Astrocyte of the spinal cord (primary cell): ENCODE measurements at places on chromosomes 4 and X.
A peak's percentile ranks its signal among the peaks of the same experiment; 100 is the strongest.

GRCh38 chrX:153708415-153708814, 15.8 kb downstream of the BCAP31 start:
- DNase-seq: peak; percentile 77

DNA sequence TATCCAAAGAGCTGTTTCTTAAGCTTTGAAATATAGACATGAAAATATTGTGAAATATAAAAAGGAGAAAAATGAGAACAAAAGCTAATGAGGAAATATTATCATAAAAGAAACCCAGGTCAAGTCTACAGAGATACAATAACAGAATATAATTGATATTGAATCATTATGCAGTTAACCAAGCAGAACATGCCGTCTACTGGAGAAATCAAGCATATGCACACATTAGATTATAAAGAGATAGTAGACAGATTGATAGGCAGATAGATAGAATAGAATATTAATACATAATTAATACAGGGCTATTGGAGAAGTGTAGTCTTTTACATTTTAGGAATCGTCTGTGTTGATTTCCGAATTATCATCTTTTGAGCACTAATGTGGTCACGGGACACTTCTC, 208.5 kb downstream of the EPHA5 start:
- no peak for DNase-seq

- DNase-seq: no peak
Measured at GRCh38 chr4:55326629-55327028, 19.4 kb upstream of the SRD5A3 start.

GRCh38 chr4:184705692-184706091, 28.2 kb downstream of the CENPU start:
- no peak for DNase-seq

GRCh38 chr4:26130173-26130572, 190.6 kb upstream of the RBPJ start:
- no peak for DNase-seq

DNA sequence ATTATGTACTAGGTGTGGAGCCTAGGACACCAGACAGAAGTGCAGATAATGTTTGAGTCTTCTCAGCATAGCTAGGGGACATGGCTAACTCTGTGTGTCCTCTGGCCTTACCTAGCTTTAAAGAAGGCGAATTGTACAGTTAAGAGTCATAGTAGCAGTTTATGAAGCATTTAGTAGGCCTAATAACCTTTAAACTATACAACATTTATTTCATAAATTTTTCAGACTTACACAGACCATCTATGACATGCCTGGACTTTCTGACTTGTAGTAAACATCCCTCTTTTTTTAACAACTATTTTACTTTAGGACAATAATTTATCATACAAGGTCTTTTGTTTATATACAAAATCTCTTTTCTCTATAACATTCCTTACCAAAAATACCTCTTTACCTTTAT, 37.4 kb downstream of the ETNPPL start:
- DNase-seq: peak; percentile 24

- DNase-seq: no peak
Measured at GRCh38 chrX:101160001-101160400, 59.6 kb upstream of the DRP2 start.

DNA sequence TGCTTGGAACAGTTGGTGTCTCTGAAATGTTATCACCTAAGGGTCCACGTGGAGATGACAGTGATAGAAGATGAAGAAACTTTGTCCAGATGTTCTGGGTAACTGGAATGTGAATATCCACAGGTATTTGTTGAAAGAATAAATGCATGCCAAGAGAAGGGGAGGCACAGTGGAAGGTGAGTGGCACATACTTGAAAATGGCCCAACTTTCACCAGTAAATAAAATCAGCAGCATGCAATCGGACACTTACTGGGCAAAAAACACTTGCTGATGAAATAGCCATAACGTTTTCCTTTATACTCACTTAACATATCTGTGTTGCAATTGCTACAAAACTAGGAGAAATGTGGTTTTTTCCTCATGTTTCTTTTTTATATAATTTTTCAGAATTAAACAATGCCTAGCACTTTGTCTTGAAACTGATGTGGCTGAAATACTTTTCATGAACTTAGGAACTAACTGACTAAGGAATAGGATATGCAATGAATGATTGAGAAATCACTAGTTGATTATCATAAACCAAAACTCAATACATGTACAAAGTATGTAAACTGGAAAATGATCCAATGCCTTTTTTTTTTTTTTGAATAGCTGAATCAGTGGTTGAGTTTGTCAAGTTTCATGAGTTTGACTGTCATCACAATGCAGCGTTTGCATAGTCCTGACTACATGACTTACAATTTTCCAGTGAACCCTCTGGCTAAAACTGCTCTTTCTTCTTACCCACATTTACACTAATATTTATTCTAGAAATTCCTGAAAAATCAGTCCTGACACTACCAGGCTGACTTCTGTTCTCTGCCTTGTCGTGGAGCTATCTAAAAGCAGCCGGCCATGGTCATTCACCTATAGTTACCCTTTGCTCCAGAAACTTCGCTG, 127.4 kb downstream of the CPE start:
- no peak for DNase-seq

GRCh38 chrX:1430451-1430850, 22.3 kb downstream of the ASMTL start:
- no peak for DNase-seq

GRCh38 chrX:39731735-39732134, 366.0 kb downstream of the BCOR start:
- no peak for DNase-seq
